ENCODE measurements at places on chromosomes 16 and 17.

GRCh38 chr17:43019418-43019817 lies 2.8 kb downstream of the VAT1 start:
- H3K27me3 ChIP-seq, result no peaks in the 10 kb centered on the region
- H3K27ac ChIP-seq, result peak overlapping the region; percentile 90
- no peak for DNase-seq
- H3K36me3 ChIP-seq, result peaks cover 28% of the 10 kb centered on the region
- no peak overlapping the region for H3K4me3 ChIP-seq

DNA sequence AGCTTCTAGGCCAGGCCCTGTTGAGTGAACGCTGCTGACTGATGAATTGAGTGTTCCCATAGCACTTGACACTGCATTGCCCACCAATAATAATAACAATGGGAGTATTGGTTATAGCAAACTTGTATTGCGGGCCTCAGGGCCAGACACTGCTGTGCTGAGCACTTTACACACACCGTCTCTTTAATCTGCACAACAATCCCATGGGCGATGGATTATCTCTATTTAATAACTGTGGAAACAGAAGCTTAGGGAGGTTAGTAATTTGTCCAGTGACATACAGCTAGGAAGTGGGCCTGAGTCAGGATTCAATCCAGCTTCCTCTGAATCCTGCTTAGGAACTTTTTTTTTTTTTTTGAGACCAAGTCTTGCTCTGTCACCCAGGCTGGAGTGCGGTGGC lies 11.2 kb downstream of the ARHGAP23 start:
- H3K4me3 ChIP-seq, result no peak overlapping the region
- H3K27me3 ChIP-seq, result no peaks in the 10 kb centered on the region
- no peaks in the 10 kb centered on the region for H3K36me3 ChIP-seq
- H3K4me1 ChIP-seq, result peaks cover 15% of the 10 kb centered on the region
- no peak for DNase-seq

DNA sequence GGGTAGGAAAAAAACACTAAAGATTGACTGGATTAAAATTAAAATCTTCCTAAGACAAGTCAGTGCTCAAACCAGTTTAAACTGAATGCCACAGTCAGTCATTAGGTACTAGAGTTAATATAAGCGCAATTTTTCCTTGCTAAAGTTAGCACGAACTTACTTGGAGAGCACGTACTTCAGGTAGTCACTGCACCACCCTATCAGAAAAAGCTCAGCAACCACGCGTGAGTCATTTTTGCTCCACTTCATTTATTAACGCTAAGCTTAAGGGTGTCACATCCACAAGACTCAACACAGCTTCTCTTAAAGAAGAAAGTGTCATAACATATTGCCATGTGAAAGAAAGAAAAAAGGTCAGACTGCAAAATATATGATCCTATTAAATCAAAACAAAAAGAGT lies 53.1 kb downstream of the TEX2 start:
- H3K27me3 ChIP-seq, result no peaks in the 10 kb centered on the region
- no peaks in the 10 kb centered on the region for H3K4me1 ChIP-seq

- no peaks in the 10 kb centered on the region for H3K4me1 ChIP-seq
- H3K4me3 ChIP-seq, result no peak overlapping the region
- no peak overlapping the region for H3K27ac ChIP-seq
- no peaks in the 10 kb centered on the region for H3K36me3 ChIP-seq
- H3K27me3 ChIP-seq, result peaks cover 12% of the 10 kb centered on the region
Measured at GRCh38 chr17:79102214-79102613, 27.6 kb downstream of the ENGASE start.

- H3K36me3 ChIP-seq, result no peaks in the 10 kb centered on the region
- H3K4me1 ChIP-seq, result no peaks in the 10 kb centered on the region
- no peak for DNase-seq
- H3K27ac ChIP-seq, result no peak overlapping the region
- H3K27me3 ChIP-seq, result no peaks in the 10 kb centered on the region
Measured at GRCh38 chr17:12856416-12856815, 67.1 kb downstream of the ARHGAP44 start.

DNA sequence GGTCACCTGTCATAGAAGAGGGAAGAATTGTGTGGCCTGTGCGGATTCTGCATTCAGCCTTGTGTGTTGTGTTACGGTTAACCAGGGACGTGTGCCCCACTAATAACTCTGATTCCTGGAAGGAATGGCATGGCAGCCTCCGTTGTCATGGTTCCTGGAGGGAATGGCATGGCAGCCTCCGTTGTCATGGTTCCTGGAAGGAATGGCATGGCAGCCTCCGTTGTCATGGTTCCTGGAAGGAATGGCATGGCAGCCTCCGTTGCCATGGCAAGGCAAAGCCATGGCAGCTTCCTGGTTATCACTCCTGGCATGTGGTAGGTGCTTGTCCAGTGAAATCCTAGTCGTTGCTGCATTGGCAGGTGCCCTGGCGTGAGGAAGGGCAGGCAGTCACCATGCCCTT lies 8.9 kb downstream of the SPG7 start:
- H3K36me3 ChIP-seq, result peaks cover 65% of the 10 kb centered on the region
- H3K4me3 ChIP-seq, result no peak overlapping the region
- H3K27ac ChIP-seq, result no peak overlapping the region
- no peaks in the 10 kb centered on the region for H3K27me3 ChIP-seq

- no peak overlapping the region for H3K27ac ChIP-seq
- no peak overlapping the region for H3K4me3 ChIP-seq
- DNase-seq, result no peak
- H3K36me3 ChIP-seq, result no peaks in the 10 kb centered on the region
Measured at GRCh38 chr17:17297217-17297616, 6.0 kb upstream of the NT5M start.

DNA sequence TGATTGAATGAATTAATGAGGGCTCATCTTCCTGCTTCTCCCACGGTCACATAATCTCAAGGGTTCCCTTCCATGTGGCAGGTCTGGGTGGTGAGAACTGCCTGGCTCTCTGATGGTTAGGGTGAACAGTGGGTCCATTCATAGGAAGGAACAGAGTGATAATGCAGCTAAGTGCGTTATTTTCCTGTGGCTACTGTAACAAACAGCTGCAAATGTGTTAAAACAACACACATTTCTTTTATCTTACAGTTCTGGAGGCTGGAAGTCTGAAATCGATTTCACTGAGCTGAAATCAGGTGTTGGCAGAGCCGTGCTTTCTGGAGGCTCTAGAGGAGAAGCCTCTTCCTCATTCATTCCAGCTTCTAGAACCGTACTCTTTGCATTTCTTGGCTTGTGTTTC lies 95.3 kb downstream of the BMERB1 start:
- no peak for DNase-seq
- H3K4me3 ChIP-seq, result no peak overlapping the region
- H3K36me3 ChIP-seq, result no peaks in the 10 kb centered on the region
- H3K4me1 ChIP-seq, result no peaks in the 10 kb centered on the region
- H3K27me3 ChIP-seq, result no peaks in the 10 kb centered on the region
- H3K27ac ChIP-seq, result no peak overlapping the region

- H3K27ac ChIP-seq, result no peak overlapping the region
- no peaks in the 10 kb centered on the region for H3K36me3 ChIP-seq
- no peak overlapping the region for H3K4me3 ChIP-seq
- DNase-seq, result no peak
- peaks cover 3% of the 10 kb centered on the region for H3K4me1 ChIP-seq
Measured at GRCh38 chr16:82991966-82992675, 365.4 kb downstream of the CDH13 start.

- no peaks in the 10 kb centered on the region for H3K27me3 ChIP-seq
- DNase-seq, result no peak
- no peak overlapping the region for H3K4me3 ChIP-seq
- H3K36me3 ChIP-seq, result peaks cover 82% of the 10 kb centered on the region
- peaks cover 16% of the 10 kb centered on the region for H3K4me1 ChIP-seq
Measured at GRCh38 chr17:47305302-47305923, 18.3 kb upstream of the EFCAB13 start.

GRCh38 chr16:56608043-56608875 lies at the start of gene MT2A:
Gene MT2A, plus strand, starts transcription at chr16:56608584. Its CDS starts 72 bp downstream, at chr16:56608656.
- H3K27me3 ChIP-seq, result no peaks in the 10 kb centered on the region
- H3K36me3 ChIP-seq, result no peaks in the 10 kb centered on the region

- no peaks in the 10 kb centered on the region for H3K27me3 ChIP-seq
- H3K4me1 ChIP-seq, result no peaks in the 10 kb centered on the region
Measured at GRCh38 chr17:66354981-66355380, 52.6 kb downstream of the PRKCA start.

DNA sequence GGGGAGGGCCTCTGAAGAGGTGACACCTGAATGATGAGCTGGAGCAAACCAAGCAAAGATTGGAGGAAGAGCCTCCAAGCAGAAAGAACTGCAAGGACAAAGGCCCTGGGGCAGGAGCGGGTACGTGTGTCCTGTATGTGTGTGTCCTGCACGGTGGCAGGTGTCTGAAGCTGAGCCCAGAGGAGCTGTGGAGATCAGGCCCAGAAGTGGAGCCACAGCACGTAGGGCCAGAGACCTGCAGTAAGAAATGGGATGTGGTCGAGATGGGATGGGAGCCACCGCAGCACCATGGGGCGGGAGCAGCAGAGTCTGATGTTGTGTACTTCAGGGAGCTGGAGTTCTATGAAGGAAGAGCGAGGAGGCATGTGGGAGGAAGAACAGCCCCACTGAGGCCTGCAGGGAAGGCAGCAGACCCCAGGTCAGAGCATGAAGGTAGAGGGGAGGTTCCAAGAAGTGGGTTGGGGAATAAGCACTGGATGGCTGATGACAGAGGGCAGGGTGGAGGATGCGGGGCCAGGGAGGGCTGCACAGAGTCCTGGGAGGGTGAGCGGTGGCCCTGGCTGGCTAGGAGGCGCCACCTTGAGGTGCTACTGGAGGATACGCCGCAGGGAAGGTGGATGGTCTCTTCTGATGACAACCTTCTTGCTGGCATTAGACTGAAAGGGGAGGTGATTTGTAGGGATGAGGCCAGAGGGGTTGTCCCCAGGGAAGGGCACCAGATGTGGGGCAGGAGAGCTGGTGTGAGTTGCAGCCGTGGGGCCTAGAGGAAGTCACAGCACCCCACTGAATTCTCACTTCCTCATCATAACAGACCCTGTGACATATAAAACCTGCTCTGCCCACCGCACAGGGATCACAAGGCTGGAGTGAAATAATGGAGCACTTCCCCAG lies 10.6 kb upstream of the CETP start:
- H3K27me3 ChIP-seq, result no peaks in the 10 kb centered on the region
- peaks cover 1% of the 10 kb centered on the region for H3K4me1 ChIP-seq
- peaks cover 4% of the 10 kb centered on the region for H3K36me3 ChIP-seq
- H3K27ac ChIP-seq, result no peak overlapping the region
- no peak for DNase-seq
- no peak overlapping the region for H3K4me3 ChIP-seq

GRCh38 chr16:54487933-54488332 lies 201.3 kb upstream of the IRX3 start:
- no peak overlapping the region for H3K4me3 ChIP-seq
- no peaks in the 10 kb centered on the region for H3K27me3 ChIP-seq
- no peak overlapping the region for H3K27ac ChIP-seq
- no peaks in the 10 kb centered on the region for H3K36me3 ChIP-seq

DNA sequence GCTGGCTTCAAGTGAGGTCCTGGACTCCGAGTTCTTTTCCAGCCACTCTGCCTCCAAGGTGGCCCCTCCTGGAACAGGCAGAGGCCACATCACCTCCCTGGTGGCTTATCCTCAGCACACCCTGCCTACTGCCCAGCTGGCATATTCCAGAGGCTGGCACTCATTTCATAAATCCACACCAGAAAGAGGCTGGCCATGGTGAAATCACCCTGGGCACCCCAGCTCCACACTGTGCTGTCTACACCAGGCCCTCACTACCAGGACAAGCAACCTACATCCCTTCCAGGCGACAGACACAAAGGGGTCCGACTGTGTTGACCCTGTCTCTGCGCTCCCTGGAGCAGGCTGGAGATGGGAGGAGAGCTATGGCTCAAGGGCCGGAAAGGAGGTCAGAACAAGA lies 100.2 kb downstream of the C16orf78 start:
- H3K27me3 ChIP-seq, result no peaks in the 10 kb centered on the region
- H3K4me3 ChIP-seq, result no peak overlapping the region
- DNase-seq, result no peak
- no peak overlapping the region for H3K27ac ChIP-seq
- no peaks in the 10 kb centered on the region for H3K4me1 ChIP-seq
